ENCODE measurements at places on chromosomes 2 and 18. TPM values are rescaled to one million over a fixed set of nuclear protein-coding genes. Genes with fewer than 3 reads are reported as not detected.

The MALL gene
- 2.7 TPM for total RNA-seq

The SMAD7 gene
- 53.3 TPM for total RNA-seq

The ABCB6 gene
- 36.3 TPM for total RNA-seq

The NGEF gene
- 2.8 TPM for total RNA-seq

GRCh38 chr2:56348392-56349210 is 164.8 kb downstream of the CCDC85A start:
- no peaks in the 10 kb centered on the region for H3K36me3 ChIP-seq
- no peaks in the 10 kb centered on the region for H3K27me3 ChIP-seq
- H3K4me3 ChIP-seq, result no peak overlapping the region
- no peak overlapping the region for H3K27ac ChIP-seq
- DNase-seq, result no peak
- H3K4me1 ChIP-seq, result no peaks in the 10 kb centered on the region

GRCh38 chr2:101995019-101995418 is 3.3 kb downstream of the IL1R2 start:
- no peak overlapping the region for H3K27ac ChIP-seq
- H3K4me3 ChIP-seq, result no peak overlapping the region
- no peak for DNase-seq
- H3K4me1 ChIP-seq, result no peaks in the 10 kb centered on the region
- no peaks in the 10 kb centered on the region for H3K27me3 ChIP-seq

DNA sequence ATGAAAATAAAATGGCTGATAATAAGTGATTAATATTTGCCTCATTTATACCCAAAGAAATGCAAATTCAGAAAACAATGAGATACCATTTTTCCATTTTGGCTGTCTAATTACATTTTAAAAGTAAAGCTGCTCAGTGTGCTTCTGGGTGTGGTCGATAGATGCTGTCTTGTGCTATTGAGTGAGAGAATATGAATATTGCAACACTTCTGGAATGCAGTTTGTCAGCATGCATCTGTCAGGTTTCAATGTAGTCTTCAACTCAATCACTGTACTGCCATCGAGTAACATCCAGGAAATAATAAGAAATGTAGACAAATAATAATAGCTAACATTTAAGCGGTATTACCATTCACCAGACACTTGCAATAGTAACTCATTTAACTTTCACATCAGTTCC is 3.9 kb downstream of the IL18R1 start:
- H3K4me3 ChIP-seq, result no peak overlapping the region
- H3K27me3 ChIP-seq, result no peaks in the 10 kb centered on the region
- DNase-seq, result no peak
- H3K4me1 ChIP-seq, result no peaks in the 10 kb centered on the region
- H3K36me3 ChIP-seq, result peaks cover 21% of the 10 kb centered on the region

DNA sequence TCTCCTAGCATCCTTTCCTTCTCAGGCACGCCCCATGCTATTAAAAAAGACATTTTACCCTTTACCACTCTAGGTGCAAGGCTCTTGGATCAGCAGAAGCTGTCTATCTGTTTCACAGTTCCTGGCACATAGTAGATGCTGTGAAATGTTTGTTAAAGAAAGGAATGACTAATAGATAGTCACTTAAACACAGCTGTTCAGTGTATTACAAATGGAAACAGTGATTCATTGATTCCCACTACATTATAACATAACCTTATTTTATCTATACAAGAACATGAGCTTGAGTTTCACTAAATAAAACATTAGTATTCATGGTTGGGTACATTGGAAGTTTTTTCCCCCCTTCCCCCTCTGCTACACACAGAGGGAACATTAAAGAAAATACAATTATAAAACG is 142.1 kb downstream of the ASXL3 start:
- DNase-seq, result no peak
- H3K27ac ChIP-seq, result no peak overlapping the region
- no peak overlapping the region for H3K4me3 ChIP-seq
- H3K27me3 ChIP-seq, result no peaks in the 10 kb centered on the region
- H3K4me1 ChIP-seq, result no peaks in the 10 kb centered on the region

GRCh38 chr2:67600222-67600871 is 203.2 kb downstream of the ETAA1 start:
- H3K27ac ChIP-seq, result no peak overlapping the region
- H3K4me3 ChIP-seq, result no peak overlapping the region
- no peaks in the 10 kb centered on the region for H3K27me3 ChIP-seq
- no peaks in the 10 kb centered on the region for H3K36me3 ChIP-seq
- DNase-seq, result peak; percentile 84
- H3K4me1 ChIP-seq, result no peaks in the 10 kb centered on the region

DNA sequence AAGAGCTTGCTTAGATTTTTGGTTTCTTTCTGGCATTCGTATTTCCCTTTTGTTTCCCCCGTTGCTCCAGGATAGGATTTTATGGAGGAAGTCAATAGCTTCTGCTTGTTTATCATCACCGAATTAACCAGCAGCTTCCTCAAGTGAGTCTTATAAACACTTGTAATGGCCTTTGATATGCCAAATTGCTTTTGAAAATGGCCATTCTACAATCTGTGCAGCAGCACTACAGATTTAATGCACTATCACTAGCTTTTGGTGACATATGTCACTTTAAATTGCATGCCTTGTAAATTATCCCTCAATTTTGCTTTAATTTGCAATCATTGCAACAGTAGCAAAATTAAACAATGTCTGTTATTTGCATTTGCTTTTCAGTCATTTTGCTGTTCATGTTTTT is 774.7 kb downstream of the METTL4 start:
- H3K27me3 ChIP-seq, result no peaks in the 10 kb centered on the region
- H3K36me3 ChIP-seq, result no peaks in the 10 kb centered on the region
- H3K4me1 ChIP-seq, result no peaks in the 10 kb centered on the region
- no peak for DNase-seq
- H3K27ac ChIP-seq, result no peak overlapping the region

DNA sequence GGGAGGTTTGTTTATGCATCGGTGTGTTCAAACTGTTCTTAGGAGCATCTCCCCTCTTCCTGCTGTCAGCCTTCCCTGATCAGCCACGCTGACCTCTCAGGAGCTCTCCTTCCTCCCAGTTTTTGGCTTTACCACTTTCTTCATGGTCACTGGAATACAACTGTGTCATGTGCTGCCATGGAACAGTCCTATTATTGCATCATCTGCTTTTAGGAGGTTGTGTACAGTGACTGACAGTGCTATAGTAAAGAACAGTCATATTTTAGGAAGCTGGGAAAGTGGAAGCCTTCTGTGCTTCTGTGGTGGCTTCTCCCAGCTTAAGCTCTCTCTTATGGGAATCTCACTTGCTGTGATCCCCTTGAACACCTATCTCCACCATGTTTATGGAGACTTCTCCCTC is 165.5 kb downstream of the TPGS2 start:
- H3K36me3 ChIP-seq, result no peaks in the 10 kb centered on the region
- H3K27ac ChIP-seq, result no peak overlapping the region
- no peak overlapping the region for H3K4me3 ChIP-seq

- no peaks in the 10 kb centered on the region for H3K36me3 ChIP-seq
- no peak overlapping the region for H3K27ac ChIP-seq
- H3K27me3 ChIP-seq, result no peaks in the 10 kb centered on the region
- no peak overlapping the region for H3K4me3 ChIP-seq
- H3K4me1 ChIP-seq, result peaks cover 13% of the 10 kb centered on the region
These were observed 6.3 kb downstream of the MYOM1 start for GRCh38 chr18:3213300-3214059.

DNA sequence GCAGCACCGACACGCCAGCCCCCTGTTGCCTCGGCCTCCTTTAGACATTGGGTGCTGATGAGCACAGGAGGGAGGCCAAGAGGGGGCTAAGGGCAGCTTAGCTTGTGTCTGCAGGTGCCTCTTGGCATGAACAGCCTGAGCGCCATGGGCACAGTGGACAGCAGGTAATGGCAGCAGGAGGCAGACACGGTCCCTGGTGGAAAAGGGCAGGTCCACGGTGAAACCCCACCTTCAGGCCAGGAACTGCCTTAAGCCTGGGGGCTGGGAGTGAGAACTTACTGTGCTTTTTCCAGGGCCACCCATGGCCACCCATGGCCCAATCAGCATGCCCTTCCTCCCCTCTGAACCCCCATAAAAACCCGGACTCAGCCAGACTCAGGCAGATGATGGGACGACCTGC is 633.4 kb upstream of the TMEFF2 start:
- no peak for DNase-seq
- no peak overlapping the region for H3K4me3 ChIP-seq
- no peak overlapping the region for H3K27ac ChIP-seq

- no peak for DNase-seq
- H3K4me3 ChIP-seq, result no peak overlapping the region
- no peaks in the 10 kb centered on the region for H3K36me3 ChIP-seq
These were observed 137.0 kb downstream of the RND3 start for GRCh38 chr2:150350500-150350899.

DNA sequence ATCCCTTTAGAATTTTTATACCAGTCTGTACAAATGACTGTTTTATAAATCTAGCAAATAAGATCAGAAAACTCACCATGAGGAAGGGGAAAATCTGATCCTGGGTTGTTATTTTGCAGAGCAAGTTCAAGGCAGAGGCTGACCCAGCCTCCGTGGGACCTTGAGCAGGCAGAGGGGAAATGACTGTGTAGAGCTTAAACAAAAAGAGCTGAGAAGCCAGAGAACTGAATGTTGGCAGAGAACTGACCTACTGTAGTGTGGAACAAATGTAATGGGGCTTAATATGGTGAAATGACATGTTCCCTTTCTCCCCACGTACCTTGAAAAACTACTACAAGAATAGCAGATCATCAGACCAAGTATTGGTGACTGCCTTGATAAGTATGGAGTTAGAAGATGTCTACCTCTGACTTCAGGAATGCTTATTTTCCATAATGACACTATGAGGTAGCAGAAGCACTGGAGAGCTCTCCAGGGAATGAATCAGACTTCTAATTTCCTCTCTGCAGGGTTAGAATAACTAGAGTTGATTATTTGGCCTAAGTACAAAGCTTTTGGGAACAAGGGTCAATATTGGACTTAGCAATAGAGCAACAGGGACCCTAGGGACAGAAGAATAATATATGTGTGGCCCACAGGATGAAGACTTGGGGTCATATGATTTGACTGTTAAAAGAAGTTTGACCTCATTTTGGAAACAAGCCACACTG is 304.4 kb downstream of the CCDC178 start:
- no peak overlapping the region for H3K4me3 ChIP-seq
- no peaks in the 10 kb centered on the region for H3K4me1 ChIP-seq
- no peaks in the 10 kb centered on the region for H3K27me3 ChIP-seq
- H3K27ac ChIP-seq, result no peak overlapping the region

DNA sequence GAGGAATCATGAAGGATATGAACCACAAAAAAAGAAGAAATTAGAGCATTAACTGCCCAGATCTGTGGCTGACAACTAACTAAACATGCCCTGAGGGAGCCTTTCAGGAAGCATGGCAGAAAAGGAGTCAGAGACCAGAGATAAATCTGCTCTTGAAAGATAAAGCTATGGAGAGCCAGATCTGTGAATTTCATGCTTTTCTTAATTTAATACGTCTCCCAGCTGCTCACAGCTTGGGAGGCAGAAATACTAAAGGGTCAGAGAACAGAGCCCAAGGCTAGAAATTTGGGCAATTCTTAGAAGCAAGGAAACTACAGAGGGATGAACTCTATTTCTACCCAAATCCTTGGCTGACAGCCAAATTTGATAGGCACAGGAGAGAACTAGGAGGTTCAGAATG is 223.0 kb upstream of the DPP10 start:
- no peak overlapping the region for H3K4me3 ChIP-seq
- no peak overlapping the region for H3K27ac ChIP-seq
- no peaks in the 10 kb centered on the region for H3K4me1 ChIP-seq
- DNase-seq, result no peak
- H3K27me3 ChIP-seq, result peaks cover 2% of the 10 kb centered on the region

DNA sequence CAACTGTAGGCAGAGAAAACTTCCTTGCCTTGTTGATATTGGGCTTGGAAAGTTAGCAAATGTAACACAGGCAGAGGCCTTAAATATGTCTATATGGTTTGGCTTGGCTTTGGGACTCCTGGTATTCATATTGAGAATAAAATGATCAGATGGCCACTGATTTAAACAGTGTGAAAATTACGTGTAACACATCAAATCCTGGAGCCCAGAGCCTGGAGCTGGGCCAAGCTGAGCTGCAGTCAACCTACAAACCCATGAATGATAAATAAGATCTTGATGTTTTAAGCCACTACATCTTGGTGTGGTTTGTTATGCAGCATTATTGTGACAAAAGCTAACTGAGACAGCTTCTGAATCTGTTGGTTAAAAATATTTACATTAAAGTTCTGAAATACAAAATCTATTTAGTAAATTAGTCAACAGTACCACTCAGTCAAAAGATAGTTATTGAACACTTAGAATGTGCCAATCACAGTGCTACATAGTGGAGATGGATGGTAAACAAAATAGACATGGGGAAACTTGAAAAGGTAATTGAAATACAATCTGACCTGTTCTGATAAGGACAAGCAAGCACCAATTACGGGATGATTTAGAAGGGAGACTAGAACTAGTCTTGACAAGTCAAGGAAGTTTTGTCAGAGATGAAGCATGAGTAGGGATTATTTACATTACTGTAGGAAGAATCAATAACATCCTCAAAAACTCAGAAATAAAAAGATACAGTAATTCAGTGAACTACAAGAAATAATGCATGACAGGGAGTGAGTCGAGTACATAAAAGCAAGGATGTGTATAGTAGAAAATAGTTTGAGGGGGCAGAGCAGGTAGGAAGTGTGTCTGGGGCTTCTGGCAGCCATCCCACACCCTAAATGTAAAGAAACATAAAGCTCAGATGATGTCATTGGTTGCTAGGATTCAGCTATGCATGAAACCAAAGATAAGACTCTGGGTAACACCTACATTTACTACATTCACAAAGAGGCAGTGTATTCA is 157.7 kb downstream of the HNMT start:
- H3K27me3 ChIP-seq, result no peaks in the 10 kb centered on the region
- H3K4me1 ChIP-seq, result peaks cover 3% of the 10 kb centered on the region
- H3K4me3 ChIP-seq, result no peak overlapping the region
- H3K27ac ChIP-seq, result no peak overlapping the region
- H3K36me3 ChIP-seq, result no peaks in the 10 kb centered on the region

GRCh38 chr2:157559061-157559460 is 69.6 kb downstream of the ACVR1C start:
- H3K4me1 ChIP-seq, result peaks cover 7% of the 10 kb centered on the region
- H3K36me3 ChIP-seq, result no peaks in the 10 kb centered on the region
- peak overlapping the region; percentile 56 for H3K4me3 ChIP-seq
- H3K27me3 ChIP-seq, result no peaks in the 10 kb centered on the region

- no peak overlapping the region for H3K27ac ChIP-seq
- H3K4me3 ChIP-seq, result no peak overlapping the region
- no peaks in the 10 kb centered on the region for H3K36me3 ChIP-seq
- no peak for DNase-seq
These were observed 638.0 kb downstream of the NYAP2 start for GRCh38 chr2:226037526-226037925.

Measured in endodermal cell (in vitro differentiated cells).